Stimulated activated CD8-positive, alpha-beta memory T cell treated with anti-CD3 and anti-CD28 coated beads, Interleukin-15, amount 100 ng/mL, for 48 hours (primary cell): ENCODE measurements at places on chromosomes 11 and 22.

- DNase-seq, result no peak
Observed at GRCh38 chr11:45920531-45921477, 1.7 kb upstream of the LARGE2 start.

- no peak for DNase-seq
Observed at GRCh38 chr11:118660681-118661424, 18.6 kb downstream of the TREH start.

DNA sequence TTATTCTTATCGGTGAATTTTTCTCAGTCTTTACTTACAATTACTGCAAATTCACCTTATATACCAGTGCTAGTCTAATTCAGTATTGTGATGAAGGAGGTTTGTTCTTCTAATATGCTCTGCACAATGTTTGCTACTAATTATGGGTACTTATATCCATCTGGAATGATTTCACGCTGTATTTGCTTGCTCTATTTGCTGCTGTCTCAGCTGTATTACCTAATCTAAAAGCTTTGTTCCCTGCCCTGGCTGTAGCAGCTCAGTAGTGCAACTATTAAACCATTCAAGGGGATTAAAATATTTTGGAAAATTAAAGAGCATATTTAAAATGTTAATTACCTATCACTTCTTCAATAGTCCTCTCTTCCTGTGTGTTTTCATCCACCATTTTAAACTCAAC, 375.3 kb downstream of the LUZP2 start:
- no peak for DNase-seq

DNA sequence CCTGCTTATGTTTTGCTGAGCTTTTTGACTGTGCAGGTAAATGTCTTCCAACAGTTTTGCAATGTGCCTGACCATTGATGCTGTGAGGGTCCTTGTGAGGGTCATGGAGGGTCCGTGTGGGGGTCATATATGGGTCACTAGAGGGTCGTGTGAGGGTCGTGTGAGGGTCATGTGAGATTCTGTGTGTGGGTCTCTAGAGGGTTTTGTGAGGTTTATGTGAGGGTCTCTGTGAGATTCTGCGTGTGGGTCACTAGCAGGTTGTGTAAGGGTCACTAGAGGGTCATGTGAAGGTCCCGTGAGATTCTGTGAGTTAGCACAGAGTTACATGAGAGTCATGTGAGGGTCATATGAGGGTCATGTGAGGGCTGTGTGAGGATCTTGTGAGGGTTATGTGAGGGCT, 263.9 kb upstream of the B3GAT1 start:
- no peak for DNase-seq

DNA sequence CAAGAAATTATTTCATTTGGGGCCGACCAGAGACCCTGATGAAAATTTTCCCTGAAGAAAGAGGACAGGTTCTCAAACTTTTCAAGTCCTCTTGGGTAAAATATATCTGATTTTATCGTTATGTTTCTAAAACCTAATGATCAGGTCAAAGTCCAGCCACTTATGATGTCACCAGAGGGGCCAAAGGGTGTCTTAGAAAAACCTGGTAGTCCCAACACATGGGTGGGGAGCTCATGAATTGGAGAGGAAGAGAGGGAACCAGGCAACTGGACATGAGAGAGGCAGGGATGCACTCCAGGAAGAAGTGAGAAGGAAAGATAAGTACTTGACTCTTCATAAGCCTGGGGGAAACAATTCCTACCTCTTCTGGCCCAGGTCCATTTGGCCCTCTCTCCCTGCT, 9.2 kb downstream of the SLC5A1 start:
- no peak for DNase-seq

GRCh38 chr11:31824879-31825837, 14.0 kb upstream of the PAX6 start:
- no peak for DNase-seq

DNA sequence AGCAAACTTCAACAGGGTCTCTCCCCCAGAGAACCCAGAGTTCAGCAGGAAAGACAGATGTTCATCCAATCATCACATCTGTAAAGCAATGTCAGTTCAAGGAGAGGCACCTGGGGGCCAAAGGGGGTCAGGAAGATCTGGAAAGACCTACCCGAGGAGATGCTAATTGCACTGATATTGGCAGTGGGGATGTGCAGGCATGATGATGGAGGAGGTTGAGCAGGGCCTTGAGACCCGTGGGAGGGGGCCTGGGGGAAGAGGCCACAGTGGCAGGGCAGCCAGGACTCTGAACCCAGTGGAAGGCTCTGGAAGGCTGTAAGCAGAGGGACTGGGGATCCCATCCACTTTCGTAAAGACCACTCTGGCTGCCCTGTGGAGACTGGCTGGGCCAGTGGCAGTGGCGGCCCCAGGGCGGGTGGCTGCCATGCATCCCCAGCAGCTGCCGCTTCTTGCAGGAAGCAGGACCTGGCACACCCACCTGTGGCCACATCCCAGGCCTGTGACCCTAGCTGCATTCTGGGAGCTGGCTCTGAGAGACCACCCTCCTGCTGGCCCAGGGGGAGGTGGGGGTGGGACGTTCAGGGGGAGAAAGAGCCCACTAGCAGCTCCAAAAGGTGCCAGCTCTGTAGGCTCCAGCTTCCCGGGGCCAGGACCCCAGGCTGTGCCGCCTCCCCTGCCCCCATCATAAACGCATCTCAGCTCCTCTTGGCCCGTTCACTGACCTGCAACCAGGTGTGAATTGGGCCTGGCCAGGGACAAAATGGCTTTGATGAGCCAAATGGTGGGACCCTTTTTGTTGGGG, 59.9 kb upstream of the FGF3 start:
- DNase-seq, result no peak

- no peak for DNase-seq
Observed at GRCh38 chr22:38401336-38402084, 53.5 kb downstream of the KCNJ4 start.

DNA sequence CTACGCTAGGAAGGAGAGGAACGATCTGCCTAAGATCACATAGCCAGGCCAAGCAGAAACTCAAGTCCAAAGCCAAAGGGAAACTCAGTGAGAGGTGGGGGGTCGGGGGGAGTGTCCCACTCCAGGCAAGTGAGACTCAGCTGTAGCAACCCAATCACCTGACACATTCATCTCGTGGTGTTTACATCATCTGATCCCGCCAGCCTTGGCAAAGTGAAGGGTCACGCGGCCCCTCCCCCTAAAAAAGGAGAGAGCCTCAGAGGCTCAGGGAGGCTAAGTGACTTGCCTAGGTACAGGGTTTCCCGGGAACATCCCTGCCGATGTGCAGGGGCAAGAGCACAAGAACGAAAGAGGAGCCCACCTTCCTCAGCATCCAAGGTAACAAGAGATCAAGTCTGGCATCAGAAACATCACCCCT, 21.5 kb downstream of the MYH9 start:
- DNase-seq, result no peak

GRCh38 chr22:31102441-31103081, 4.8 kb downstream of the SELENOM start:
- no peak for DNase-seq

DNA sequence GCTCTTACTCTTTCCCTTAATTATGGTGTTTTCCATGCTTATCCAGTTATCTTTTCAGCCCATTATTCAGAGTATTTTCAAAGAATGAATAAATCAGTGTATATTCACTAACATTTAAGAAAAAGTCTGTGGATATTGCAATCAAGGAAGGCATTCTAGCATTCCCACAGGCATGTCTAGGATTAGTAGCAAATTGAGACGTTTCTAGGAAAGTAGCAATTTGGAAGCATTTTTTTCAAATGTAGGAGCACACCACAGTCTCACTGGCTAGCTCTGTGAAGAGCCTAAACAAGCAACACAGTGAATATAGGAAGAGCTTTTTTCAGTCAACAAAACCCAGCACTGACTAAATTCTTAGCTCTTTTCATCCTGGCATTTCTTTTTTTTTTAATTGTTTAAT, 65.4 kb downstream of the CCDC34 start:
- DNase-seq, result no peak

- DNase-seq, result no peak
Observed at GRCh38 chr22:19654338-19654987, 59.8 kb upstream of the SEPTIN5 start.

GRCh38 chr22:22865311-22866072, 22.1 kb upstream of the IGLL5 start:
- peak; percentile 40 for DNase-seq

DNA sequence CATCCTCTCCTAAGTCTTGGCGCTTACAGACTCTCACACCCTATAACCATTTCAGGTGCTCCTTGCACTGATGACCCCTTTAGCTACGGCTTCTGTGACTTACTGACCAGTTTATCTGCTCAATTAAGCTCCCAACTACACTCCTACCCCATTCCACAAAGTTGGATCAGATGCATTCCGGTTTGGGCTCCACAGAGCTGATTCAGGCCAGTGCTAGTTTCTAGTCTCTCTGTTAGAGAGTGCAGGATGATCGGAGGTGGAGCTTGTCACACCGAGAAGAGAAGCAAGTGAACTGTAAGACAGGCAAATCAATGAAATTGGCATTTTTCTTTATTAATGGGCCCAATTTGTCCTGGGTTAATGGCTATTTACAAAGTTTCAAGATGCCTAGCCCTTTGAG, 436.8 kb upstream of the CADM1 start:
- DNase-seq, result no peak

GRCh38 chr11:28529540-28530410, 421.6 kb downstream of the METTL15 start:
- DNase-seq, result no peak

GRCh38 chr11:80412604-80413003, 971.8 kb upstream of the TENM4 start:
- DNase-seq, result no peak

DNA sequence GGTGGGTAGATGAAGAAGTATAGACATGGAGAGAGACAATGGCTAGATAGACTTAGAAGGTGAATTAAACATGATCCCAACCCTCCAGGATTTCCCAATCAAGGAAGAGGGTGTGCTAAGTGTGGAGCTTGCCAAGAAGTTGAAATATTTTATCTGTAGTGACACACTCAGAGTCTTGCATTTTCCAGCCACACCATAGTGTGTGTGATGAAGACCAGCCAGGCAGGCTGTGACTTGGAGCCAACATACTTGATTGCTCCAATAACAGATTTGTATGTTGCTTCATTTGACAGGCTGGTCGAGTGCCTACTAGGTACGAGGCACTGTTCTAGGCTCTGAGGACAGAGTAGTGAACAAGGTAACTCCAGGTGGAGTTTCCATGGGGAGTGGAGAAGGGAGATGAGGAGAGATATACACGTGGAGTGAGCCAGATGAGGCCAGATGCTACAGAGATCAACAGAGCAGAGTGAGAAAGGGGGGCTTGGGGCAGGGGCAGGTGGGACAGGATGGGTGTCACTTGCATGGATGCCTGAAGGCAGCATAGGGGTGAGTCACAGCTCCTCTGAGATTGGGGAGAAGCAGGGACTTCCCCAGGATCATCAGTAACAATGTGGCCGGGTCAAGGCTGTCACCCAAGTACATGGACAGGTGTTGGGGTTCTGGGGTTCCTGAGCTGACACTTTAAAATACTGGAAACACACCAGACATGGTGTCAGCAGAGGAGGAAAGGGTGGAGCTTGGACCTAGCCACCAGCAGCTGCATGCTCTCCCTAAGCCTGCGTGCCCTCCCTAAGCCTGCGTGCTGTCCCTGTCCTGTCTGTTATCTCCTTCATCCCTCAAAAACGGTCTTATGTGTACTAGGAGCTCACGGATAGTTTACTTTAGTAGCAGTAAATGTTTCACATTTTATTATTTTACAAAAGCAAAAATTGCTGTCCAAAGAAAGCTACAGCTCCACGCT, 23.6 kb downstream of the PDGFB start:
- no peak for DNase-seq

DNA sequence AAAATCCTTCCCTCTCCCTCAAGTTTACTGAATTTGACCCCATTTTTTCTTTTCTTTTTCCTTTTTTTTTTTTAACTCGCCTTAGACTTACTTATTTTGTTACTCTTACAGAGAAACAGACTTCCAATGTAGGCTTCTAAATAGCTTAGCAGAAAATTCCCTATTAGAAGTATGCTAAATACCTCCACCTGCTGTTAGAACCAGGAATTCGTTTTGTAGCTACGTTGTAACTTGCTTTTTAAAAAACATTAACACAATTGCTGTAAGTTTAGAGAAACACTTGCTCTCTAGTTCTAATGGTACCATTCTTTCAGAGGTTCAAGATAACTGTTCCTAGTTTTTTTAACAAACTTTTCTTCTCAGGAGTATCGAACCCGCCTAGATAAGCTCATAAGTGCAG, 324.2 kb downstream of the DCDC1 start:
- DNase-seq, result no peak

GRCh38 chr22:44623771-44624510, 78.1 kb upstream of the PRR5 start:
- no peak for DNase-seq

- DNase-seq, result no peak
Observed at GRCh38 chr11:8034106-8034585, 46.9 kb upstream of the TUB start.

GRCh38 chr22:21970037-21970799, 12.4 kb downstream of the TOP3B start:
- DNase-seq, result no peak

- DNase-seq, result no peak
Observed at GRCh38 chr11:11420899-11421285, 67.8 kb upstream of the CSNK2A3 start.

- DNase-seq, result no peak
Observed at GRCh38 chr22:31680861-31681341, 18.9 kb upstream of the PISD start.

- no peak for DNase-seq
Observed at GRCh38 chr11:56845121-56845732, 96.7 kb upstream of the OR9G4 start.

DNA sequence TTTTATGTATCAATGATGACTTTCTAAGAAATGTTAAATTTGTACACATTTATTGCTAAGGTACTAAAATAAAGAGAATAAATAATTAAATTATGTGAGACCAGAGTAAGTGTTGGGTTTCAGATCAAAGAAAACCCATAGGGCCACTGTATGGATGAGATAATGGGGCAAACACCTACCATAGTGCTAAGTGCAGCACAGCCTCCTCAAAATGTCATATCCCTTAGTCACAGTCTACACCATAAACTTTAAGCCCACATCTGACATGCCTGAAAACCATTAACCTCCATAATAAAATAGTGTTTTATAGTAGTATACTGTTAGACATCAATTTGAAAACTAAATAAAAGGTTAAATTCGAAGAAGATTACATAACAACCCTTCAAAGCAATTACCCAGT, 37.5 kb downstream of the SESN3 start:
- DNase-seq, result no peak

- DNase-seq, result no peak
Observed at GRCh38 chr22:19180740-19181410, 2.3 kb upstream of the SLC25A1 start.

- DNase-seq, result no peak
Observed at GRCh38 chr11:124877910-124878758, 12.9 kb downstream of the ROBO3 start.
